ENCODE measurements at places on chromosomes 7 and 10. TPM values are rescaled to one million over a fixed set of nuclear protein-coding genes. Genes with fewer than 3 reads are reported as not detected.

DNA sequence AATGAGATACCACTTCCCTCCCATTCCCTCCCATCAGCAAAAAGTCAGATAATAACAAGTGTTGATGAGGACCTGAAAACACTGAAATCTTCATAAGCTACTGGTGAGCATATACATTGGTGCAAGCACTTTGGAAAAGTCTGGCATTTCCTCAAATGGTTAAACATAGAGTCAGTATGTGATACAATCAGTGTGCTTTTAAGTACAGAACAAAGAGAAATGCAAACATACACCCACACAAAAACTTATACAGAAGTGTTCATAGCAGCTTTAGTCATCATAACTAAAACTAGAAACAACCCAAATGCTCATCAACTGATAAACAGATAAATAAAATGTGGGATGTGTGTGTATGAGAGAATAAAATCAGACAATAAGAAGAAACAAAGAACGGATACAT lies 261.9 kb downstream of the ELMO1 start:
- peaks cover 11% of the 10 kb centered on the region for H3K4me1 ChIP-seq
- peaks cover 5% of the 10 kb centered on the region for H3K36me3 ChIP-seq
- H3K4me3 ChIP-seq: no peak overlapping the region
- H3K27ac ChIP-seq: no peak overlapping the region
- H3K27me3 ChIP-seq: no peaks in the 10 kb centered on the region
- no peak for DNase-seq

GRCh38 chr7:41887416-41887815 lies 184.5 kb upstream of the INHBA start:
- no peaks in the 10 kb centered on the region for H3K27me3 ChIP-seq
- no peak overlapping the region for H3K27ac ChIP-seq
- DNase-seq: no peak
- H3K4me3 ChIP-seq: no peak overlapping the region
- no peaks in the 10 kb centered on the region for H3K4me1 ChIP-seq

Gene ZNF33B
- 64.4 TPM for total RNA-seq

DNA sequence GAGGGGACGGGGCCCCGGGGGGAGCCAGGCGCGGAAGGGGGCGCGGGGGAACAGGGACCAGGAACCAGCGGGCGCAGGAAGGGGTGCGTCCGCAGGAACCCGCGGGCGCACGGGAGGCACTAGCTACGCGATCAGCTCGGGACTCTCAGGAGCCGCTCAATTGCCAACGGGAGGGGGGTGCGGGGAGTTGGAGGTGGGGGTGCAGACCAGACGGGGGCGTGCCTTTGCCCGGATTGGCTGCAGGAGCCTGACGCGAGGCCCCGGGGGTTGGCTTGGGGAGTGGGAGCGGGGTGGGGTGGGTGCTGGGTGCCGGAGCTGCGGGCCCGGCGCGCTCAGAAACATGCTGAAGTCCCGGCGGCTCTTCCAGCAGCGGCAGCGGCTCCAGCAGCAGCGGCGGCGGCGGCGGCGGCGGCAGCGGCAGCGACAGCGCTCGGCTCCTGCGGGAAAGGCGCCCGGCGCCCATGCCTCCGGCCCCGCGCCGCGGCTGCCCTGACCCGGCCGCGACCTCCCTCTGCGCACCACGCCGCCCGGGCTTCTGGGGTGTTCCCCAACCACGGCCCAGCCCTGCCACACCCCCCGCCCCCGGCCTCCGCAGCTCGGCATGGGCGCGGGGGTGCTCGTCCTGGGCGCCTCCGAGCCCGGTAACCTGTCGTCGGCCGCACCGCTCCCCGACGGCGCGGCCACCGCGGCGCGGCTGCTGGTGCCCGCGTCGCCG lies at the start of gene ADRB1:
ADRB1 (plus strand) TSS at position 335 of the 715 bp plus-strand sequence; CDS start at position 602, 267 bp downstream.
- H3K27ac ChIP-seq: no peak within 1 kb of the TSS
- peak within 1 kb of the TSS; percentile 80 for H3K4me3 ChIP-seq
- peak; percentile 12 for DNase-seq
- peaks cover 5% of the 10 kb centered on the region for H3K4me1 ChIP-seq
- H3K36me3 ChIP-seq: no peaks in the 10 kb centered on the region

GRCh38 chr7:20183086-20183485 lies 34.1 kb downstream of the MACC1 start:
- peaks cover 2% of the 10 kb centered on the region for H3K27me3 ChIP-seq
- H3K27ac ChIP-seq: no peak overlapping the region
- no peaks in the 10 kb centered on the region for H3K4me1 ChIP-seq
- no peaks in the 10 kb centered on the region for H3K36me3 ChIP-seq
- no peak overlapping the region for H3K4me3 ChIP-seq

GRCh38 chr10:129329385-129330055 lies 137.5 kb upstream of the MGMT start:
- H3K27me3 ChIP-seq: peaks cover 14% of the 10 kb centered on the region
- no peak overlapping the region for H3K27ac ChIP-seq
- H3K4me1 ChIP-seq: peaks cover 8% of the 10 kb centered on the region

- H3K27me3 ChIP-seq: peaks cover 3% of the 10 kb centered on the region
- no peak overlapping the region for H3K4me3 ChIP-seq
- H3K4me1 ChIP-seq: no peaks in the 10 kb centered on the region
- DNase-seq: no peak
- no peak overlapping the region for H3K27ac ChIP-seq
- H3K36me3 ChIP-seq: no peaks in the 10 kb centered on the region
Measured at GRCh38 chr7:33832271-33832721, 73.0 kb upstream of the BMPER start.

DNA sequence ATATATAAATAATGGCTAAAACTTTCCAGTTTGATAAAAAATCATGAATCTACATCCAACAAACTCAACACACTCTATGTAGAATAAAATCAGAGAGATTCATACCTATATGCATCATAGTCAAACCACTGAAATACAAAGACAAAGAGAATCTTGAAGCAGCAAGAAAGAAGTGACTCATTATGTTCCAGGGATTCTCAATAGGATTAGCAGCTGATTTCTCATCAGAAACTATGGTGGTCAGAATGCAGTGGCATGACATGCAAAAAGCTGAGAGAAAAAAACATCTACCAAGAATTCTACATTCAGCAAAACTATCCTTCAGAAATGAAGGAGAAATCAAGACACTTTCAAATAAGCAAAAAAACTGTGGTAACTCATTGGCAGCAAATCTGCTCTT lies 187.4 kb downstream of the RNLS start:
- no peak overlapping the region for H3K27ac ChIP-seq
- H3K27me3 ChIP-seq: no peaks in the 10 kb centered on the region
- no peak for DNase-seq
- H3K4me3 ChIP-seq: no peak overlapping the region
- H3K4me1 ChIP-seq: peaks cover 13% of the 10 kb centered on the region

Gene TMEM236
- total RNA-seq: 0.36 TPM

Gene ZNF488
- total RNA-seq: not detected
